Kidney (tissue), 22 donors: ENCODE measurements at places on chromosomes 3 and 15. TPM values are rescaled to one million over a fixed set of nuclear protein-coding genes. Genes with fewer than 3 reads are reported as not detected.

- no peak overlapping the region for H3K4me3 ChIP-seq
- no peaks in the 10 kb centered on the region for H3K36me3 ChIP-seq
- no peaks in the 10 kb centered on the region for H3K4me1 ChIP-seq
- DNase-seq, result no peak
- no peaks in the 10 kb centered on the region for H3K27me3 ChIP-seq
These were observed 73.3 kb upstream of the RAD18 start for GRCh38 chr3:9036404-9037131.

DNA sequence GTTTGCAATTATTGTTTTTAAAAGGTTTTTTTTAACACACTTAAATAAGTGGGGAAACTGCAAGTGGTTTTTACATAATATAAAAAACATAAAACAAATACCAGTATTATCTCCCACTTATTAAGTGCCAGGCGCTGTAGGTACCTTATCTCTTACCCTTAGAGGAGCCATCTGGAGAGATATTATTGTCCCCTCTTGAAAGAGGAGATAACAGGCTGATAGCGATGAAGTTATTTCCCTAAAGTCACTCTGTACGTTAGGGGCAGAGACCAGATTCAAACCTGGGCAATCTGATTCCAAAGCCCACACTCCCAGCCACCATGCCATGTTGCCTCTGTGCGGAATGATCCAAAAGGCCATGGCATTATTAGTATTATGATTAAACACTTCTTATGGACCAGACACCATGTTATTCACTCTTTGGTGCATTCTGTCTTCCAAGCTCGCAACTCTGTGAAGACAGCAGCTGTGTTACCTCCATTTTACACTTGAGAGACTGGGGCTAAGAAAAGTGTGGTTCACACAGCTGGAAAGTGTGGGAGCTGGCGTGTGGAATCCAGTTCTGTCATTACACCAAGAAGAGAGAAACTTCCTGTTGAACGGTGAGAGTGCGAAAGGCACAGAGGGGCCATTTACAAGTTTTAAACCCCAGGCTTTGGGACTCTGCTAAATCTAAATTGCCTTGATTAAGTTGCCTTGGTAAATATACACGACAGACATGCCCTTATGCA lies 79.9 kb upstream of the MITF start:
- H3K36me3 ChIP-seq, result no peaks in the 10 kb centered on the region
- H3K4me3 ChIP-seq, result no peak overlapping the region
- H3K4me1 ChIP-seq, result no peaks in the 10 kb centered on the region
- no peaks in the 10 kb centered on the region for H3K27me3 ChIP-seq

GRCh38 chr3:38834717-38835116 lies 18.7 kb upstream of the SCN10A start:
- no peaks in the 10 kb centered on the region for H3K27me3 ChIP-seq
- H3K36me3 ChIP-seq, result no peaks in the 10 kb centered on the region
- no peak for DNase-seq
- no peaks in the 10 kb centered on the region for H3K4me1 ChIP-seq
- no peak overlapping the region for H3K27ac ChIP-seq

GRCh38 chr3:155302481-155302880 lies 9.0 kb upstream of the STRIT1 start:
- no peak overlapping the region for H3K27ac ChIP-seq
- H3K4me1 ChIP-seq, result no peaks in the 10 kb centered on the region
- DNase-seq, result no peak
- peak overlapping the region; percentile 43 for H3K4me3 ChIP-seq
- H3K36me3 ChIP-seq, result no peaks in the 10 kb centered on the region

GRCh38 chr3:38149708-38150107 lies 11.2 kb downstream of the MYD88 start:
- H3K27me3 ChIP-seq, result no peaks in the 10 kb centered on the region
- no peak overlapping the region for H3K4me3 ChIP-seq
- H3K36me3 ChIP-seq, result no peaks in the 10 kb centered on the region
- no peak overlapping the region for H3K27ac ChIP-seq
- DNase-seq, result no peak

GRCh38 chr15:101103598-101103997 lies 148.2 kb downstream of the CHSY1 start:
- H3K27me3 ChIP-seq, result no peaks in the 10 kb centered on the region
- no peaks in the 10 kb centered on the region for H3K4me1 ChIP-seq
- no peaks in the 10 kb centered on the region for H3K36me3 ChIP-seq
- H3K4me3 ChIP-seq, result no peak overlapping the region
- no peak for DNase-seq
- H3K27ac ChIP-seq, result no peak overlapping the region

DNA sequence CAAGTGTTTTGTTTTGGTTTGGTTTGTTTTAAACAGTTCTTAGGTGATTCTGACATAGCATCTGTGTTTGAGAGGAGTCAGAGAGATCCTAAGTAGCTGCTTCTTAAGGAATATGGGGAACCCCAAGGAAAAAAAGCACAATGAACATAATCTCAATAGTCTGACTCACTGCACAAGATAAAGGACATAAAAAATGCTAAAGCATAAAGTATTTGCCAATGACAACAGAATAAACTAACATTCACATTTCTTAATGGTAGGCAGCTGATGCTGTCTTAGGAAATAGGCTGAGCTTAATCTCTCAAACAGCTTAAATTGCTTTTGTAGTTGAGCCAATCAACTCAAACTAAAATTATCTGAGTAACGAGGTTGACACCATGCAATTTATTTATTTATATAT lies 2.9 kb downstream of the NCEH1 start:
- no peaks in the 10 kb centered on the region for H3K4me1 ChIP-seq
- no peak for DNase-seq
- no peak overlapping the region for H3K4me3 ChIP-seq
- no peaks in the 10 kb centered on the region for H3K27me3 ChIP-seq

DNA sequence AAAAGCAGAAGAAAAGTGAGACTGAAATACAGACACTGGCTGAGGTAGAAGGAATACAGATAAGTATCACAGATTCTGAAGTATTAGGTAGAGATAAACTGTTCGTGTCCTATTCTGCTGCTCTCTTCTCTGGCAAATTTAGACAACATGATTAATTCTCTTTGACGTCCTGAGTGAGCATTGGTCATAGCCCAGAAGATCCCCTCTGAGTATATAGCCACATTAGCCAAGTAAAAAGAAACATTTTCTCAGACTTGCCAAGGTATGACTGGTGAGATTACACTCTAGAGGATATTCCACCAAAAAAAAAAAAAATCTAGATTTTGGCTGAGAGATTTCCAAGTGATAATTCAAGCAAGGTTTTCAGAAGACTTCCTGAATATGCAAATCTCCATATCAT lies 111.4 kb upstream of the ALCAM start:
- no peak overlapping the region for H3K27ac ChIP-seq
- no peak for DNase-seq
- H3K36me3 ChIP-seq, result no peaks in the 10 kb centered on the region
- H3K4me3 ChIP-seq, result no peak overlapping the region
- H3K27me3 ChIP-seq, result no peaks in the 10 kb centered on the region

DNA sequence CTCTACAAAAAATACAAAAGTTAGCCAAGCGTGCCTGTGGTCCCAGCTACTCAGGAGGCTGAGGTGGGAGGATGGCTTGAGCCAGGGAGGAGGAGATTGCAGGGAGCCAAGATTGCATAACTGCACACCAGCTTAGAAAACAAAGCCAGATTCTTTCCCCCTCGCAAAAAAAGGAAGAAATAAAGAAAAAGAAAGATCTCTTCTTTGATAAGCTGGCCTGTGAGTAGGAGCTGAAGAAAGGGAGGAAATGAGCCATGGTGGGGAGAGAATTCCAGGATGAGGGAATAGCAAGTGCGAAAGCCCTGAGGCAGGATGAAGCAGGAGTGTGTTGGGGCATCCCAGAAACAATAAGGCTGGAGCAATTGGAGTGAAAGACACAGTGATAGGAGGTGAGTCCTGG lies 24.5 kb upstream of the TOP2B start:
- no peak for DNase-seq
- H3K4me1 ChIP-seq, result no peaks in the 10 kb centered on the region
- H3K4me3 ChIP-seq, result no peak overlapping the region
- H3K36me3 ChIP-seq, result no peaks in the 10 kb centered on the region

- H3K36me3 ChIP-seq, result no peaks in the 10 kb centered on the region
- no peaks in the 10 kb centered on the region for H3K4me1 ChIP-seq
- no peak overlapping the region for H3K4me3 ChIP-seq
- no peak overlapping the region for H3K27ac ChIP-seq
- H3K27me3 ChIP-seq, result no peaks in the 10 kb centered on the region
These were observed 216.1 kb downstream of the MTHFS start for GRCh38 chr15:79680720-79681119.

ATP13A3 gene
- 103 TPM for total RNA-seq

C3orf85 gene
- total RNA-seq, result not detected

SYNPR gene
- total RNA-seq, result not detected

CHST14 gene
- total RNA-seq, result 14.3 TPM

REC114 gene
- total RNA-seq, result not detected

TJP1 gene
- 121 TPM for total RNA-seq

CPB1 gene
- 0.41 TPM for total RNA-seq

PRTG gene
- total RNA-seq, result 6.4 TPM

FBXW12 gene
- not detected for total RNA-seq
